Ovary (tissue), 10 donors: ENCODE measurements at places on chromosomes 2 and 18. TPM values are rescaled to one million over a fixed set of nuclear protein-coding genes. Genes with fewer than 3 reads are reported as not detected.

The CIB4 gene
- not detected for total RNA-seq

The LGALSL gene
- total RNA-seq: 10.5 TPM

The SPEG gene
- 29.8 TPM for total RNA-seq

- no peak for DNase-seq
Measured at GRCh38 chr2:179447839-179448447, 183.3 kb upstream of the SESTD1 start.

DNA sequence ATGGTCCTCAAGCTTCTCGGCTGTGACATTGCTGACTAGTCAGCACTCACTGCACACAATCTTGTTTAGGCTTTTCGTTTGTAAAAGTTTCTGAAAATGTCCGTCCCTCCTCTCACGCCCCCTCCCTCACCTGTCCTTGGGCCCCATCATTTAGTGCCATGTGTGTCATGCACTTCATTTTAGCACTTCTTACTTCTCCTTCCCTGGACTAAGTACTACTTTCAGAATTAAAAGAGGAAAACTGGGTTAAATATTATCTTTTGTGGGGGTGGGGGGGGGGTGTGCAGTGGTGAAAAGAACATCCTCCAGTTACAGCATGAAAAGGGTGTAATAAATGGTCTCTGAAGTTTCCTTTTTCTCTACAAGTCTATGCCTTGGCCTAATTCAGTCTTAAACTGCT is 182.0 kb upstream of the SP5 start:
- no peak for DNase-seq
